Skeletal muscle tissue (tissue), 5 donors: ENCODE measurements at places on chromosomes 3 and 15. TPM values are rescaled to one million over a fixed set of nuclear protein-coding genes. Genes with fewer than 3 reads are reported as not detected.

PLOD2 gene
- 22.4 TPM for total RNA-seq

SYNPR gene
- total RNA-seq, result not detected

FBXO45 gene
- 11.5 TPM for total RNA-seq

STRA6 gene
- 1.0 TPM for total RNA-seq

CLDN18 gene
- under 0.01 TPM for total RNA-seq

ACP3 gene
- 0.52 TPM for total RNA-seq

CLSTN2 gene
- 4.7 TPM for total RNA-seq

AGBL1 gene
- 31.3 TPM for total RNA-seq

RPP25 gene
- total RNA-seq, result 1.0 TPM

QTRT2 gene
- 18.3 TPM for total RNA-seq

SLC2A2 gene
- total RNA-seq, result not detected

HTD2 gene
- 5.7 TPM for total RNA-seq

GUCA1C gene
- total RNA-seq, result not detected
